ENCODE measurements at places on chromosomes 6 and 20.

- no peak for DNase-seq
- no peaks in the 10 kb centered on the region for H3K27me3 ChIP-seq
- no peaks in the 10 kb centered on the region for H3K36me3 ChIP-seq
- no peaks in the 10 kb centered on the region for H3K4me1 ChIP-seq
Measured at GRCh38 chr6:170186941-170187668, 103.8 kb downstream of the DLL1 start.

GRCh38 chr20:18265441-18265840 lies 22.9 kb upstream of the ZNF133 start:
- H3K4me1 ChIP-seq = no peaks in the 10 kb centered on the region
- DNase-seq = no peak
- no peaks in the 10 kb centered on the region for H3K36me3 ChIP-seq
- no peak overlapping the region for H3K4me3 ChIP-seq

- H3K27ac ChIP-seq = no peak overlapping the region
- no peak overlapping the region for H3K4me3 ChIP-seq
- no peaks in the 10 kb centered on the region for H3K27me3 ChIP-seq
- H3K4me1 ChIP-seq = no peaks in the 10 kb centered on the region
- no peak for DNase-seq
Measured at GRCh38 chr6:123524781-123525180, 112.0 kb downstream of the TRDN start.

GRCh38 chr6:108961985-108962384 lies 113.8 kb downstream of the ARMC2 start:
- H3K27ac ChIP-seq = no peak overlapping the region
- no peak for DNase-seq
- peaks cover 11% of the 10 kb centered on the region for H3K4me1 ChIP-seq
- no peaks in the 10 kb centered on the region for H3K36me3 ChIP-seq
- no peaks in the 10 kb centered on the region for H3K27me3 ChIP-seq

GRCh38 chr6:16168858-16169257 lies 40.0 kb downstream of the MYLIP start:
- H3K27ac ChIP-seq = no peak overlapping the region
- no peak for DNase-seq
- no peaks in the 10 kb centered on the region for H3K36me3 ChIP-seq
- peaks cover 16% of the 10 kb centered on the region for H3K4me1 ChIP-seq
- no peak overlapping the region for H3K4me3 ChIP-seq
- H3K27me3 ChIP-seq = peaks cover 10% of the 10 kb centered on the region
